ENCODE measurements at places on chromosomes 7 and 10.

- DNase-seq = no peak
Measured at GRCh38 chr7:44497155-44498027, 6.9 kb upstream of the NUDCD3 start.

DNA sequence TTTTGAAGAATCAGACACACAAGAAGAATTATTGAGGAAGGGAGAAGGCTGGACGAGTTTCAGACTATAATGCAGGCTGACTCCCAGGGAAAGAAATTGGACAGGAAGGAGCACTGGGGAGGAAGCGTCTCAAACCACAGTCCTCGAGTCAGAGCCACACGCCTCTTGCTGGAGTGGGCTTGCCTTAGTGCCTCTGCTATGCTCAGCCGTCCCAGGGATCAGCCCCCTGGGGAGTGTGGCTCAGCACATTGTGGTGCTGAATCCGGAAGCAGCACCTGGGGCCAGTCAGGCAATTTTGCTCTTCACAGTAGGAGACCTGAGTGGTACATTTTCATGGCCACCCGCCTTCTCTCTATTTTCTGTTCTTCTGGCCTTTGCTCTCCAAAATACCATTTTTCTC is 67.4 kb upstream of the SLC35G1 start:
- no peak for DNase-seq

GRCh38 chr10:113059371-113059780 is 109.3 kb downstream of the TCF7L2 start:
- DNase-seq = no peak

DNA sequence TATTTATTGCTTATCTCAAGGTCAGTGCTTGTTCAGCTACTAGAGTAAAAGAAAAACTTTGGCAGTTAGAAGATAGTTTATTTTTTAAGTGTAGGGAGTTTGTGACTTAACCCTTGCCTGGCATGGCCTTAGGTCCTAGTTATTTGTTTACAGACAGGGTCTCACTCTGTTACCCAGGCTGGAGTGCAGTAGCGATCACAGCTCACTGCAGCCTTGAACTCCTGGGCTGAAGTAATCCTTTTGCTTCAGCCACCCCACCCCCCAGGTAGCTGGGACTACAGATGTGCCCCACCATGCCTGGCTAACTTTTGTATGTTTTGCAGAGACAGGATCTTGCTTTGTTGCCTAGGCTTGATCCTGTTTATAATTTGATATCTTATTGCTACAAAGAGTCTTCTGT is 4.2 kb downstream of the ANLN start:
- DNase-seq = no peak

- DNase-seq = no peak
Measured at GRCh38 chr7:28903730-28904577, 54.2 kb downstream of the TRIL start.

DNA sequence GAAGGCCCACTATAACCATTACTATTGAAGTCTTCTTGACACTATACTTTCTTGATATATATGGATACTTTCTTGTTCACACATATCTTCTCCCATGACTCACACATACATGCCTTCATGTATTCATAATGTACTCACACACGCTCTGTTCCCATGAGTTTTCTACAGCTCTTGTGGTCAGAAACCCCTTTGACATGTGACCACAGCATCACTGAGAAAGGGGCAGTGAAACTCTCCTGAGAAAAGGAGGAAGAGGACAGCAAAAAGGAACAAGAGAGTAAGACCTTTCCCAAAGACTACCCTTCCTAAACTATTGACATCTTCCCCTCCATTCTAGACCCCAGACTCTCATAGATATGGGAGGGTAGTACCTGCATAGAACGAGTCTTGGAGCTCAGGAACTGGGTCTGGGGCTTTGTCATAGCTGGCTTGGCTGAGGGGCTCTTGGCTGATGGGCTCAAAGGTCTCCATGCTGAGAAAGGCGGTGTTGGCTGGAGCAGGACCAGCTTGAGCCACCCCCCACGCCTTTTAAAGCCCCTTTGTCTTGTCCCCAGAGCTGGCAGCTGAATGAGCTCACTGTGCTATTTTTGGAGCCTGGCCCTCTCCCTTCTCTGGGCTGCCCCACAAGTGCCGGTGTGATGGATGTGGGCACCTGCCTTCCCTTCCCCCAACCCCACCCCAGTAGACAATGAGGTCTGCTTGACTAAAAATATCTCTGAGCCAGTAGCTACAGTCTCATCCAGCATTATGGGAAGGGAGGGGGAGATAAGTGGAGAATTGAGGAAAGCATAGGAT is 5.1 kb downstream of the SYNPO2L start:
- no peak for DNase-seq

Data from activated T-cell treated with anti-CD3 and anti-CD28 coated beads for 4 hours (primary cell).